Tibial nerve (tissue), 4 donors: ENCODE measurements at places on chromosomes 3 and 15. TPM values are rescaled to one million over a fixed set of nuclear protein-coding genes. Genes with fewer than 3 reads are reported as not detected.

GRCh38 chr3:50246517-50246954 is 10.5 kb downstream of the GNAI2 start:
- peak overlapping the region; percentile 73 for H3K27ac ChIP-seq
- DNase-seq, result no peak
- no peaks in the 10 kb centered on the region for H3K27me3 ChIP-seq
- peaks cover 96% of the 10 kb centered on the region for H3K4me1 ChIP-seq
- H3K36me3 ChIP-seq, result no peaks in the 10 kb centered on the region
- peak overlapping the region; percentile 27 for H3K4me3 ChIP-seq

DNA sequence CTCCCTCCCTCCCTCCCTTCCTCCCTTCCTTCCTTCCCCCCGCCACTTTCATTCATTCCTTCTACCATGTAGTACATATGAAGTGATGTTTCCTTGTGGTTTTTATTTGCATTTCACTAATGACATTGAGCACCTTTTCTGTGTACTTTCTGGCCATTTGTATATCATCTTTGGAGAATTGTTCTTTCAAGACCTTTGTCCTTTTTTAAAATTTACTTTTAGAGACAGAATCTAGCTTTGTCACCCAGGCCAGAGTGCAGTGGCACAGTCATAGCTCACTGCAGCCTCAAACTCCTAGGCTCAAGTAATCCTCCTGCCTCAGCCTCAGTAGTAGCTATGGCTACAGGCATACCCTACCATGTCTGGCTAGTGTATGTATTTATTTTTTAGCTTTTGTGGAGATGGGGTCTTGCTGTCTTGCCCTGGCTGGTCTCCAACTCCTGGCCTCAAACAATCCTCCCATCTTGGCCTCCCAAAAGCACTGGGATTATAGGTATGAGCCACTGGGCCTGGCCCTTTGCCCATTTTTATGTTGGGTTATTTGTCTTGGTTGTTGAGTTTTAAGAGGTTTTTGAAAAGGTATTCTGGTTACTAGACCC is 42.0 kb upstream of the CTDSPL2 start:
- H3K27me3 ChIP-seq, result no peaks in the 10 kb centered on the region
- H3K4me3 ChIP-seq, result no peak overlapping the region
- no peaks in the 10 kb centered on the region for H3K36me3 ChIP-seq
- H3K4me1 ChIP-seq, result no peaks in the 10 kb centered on the region
- no peak overlapping the region for H3K27ac ChIP-seq
- DNase-seq, result no peak

GRCh38 chr15:94083467-94084052 is 147.8 kb upstream of the MCTP2 start:
- no peaks in the 10 kb centered on the region for H3K36me3 ChIP-seq
- H3K4me3 ChIP-seq, result no peak overlapping the region
- no peaks in the 10 kb centered on the region for H3K27me3 ChIP-seq
- no peak for DNase-seq
- H3K4me1 ChIP-seq, result no peaks in the 10 kb centered on the region

DNA sequence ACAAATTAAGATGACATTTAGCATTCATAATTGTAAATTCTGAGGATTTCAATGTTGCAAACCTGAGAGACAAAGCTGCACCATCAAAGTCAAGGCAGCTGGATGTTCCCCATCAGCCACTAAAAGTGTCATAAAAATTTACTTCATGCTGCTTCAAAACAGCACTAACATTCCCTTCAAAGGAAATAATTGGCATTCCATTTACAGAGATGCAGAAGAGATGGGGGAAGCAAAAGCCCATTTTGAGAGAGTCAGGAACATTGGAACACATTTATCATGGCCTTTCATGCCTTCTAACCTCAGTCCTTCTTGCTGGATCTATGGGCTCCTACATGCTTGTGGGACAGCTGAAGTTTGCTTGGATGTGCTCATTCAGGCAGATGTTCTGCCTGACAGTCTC is 6.4 kb upstream of the TMEM158 start:
- no peak overlapping the region for H3K27ac ChIP-seq
- no peaks in the 10 kb centered on the region for H3K36me3 ChIP-seq
- H3K4me1 ChIP-seq, result no peaks in the 10 kb centered on the region
- no peak for DNase-seq
- no peaks in the 10 kb centered on the region for H3K27me3 ChIP-seq
- no peak overlapping the region for H3K4me3 ChIP-seq

- H3K27ac ChIP-seq, result no peak overlapping the region
- H3K4me1 ChIP-seq, result no peaks in the 10 kb centered on the region
- DNase-seq, result no peak
Observed at GRCh38 chr3:44264146-44264545, 22.5 kb downstream of the TOPAZ1 start.

The LRTM1 gene
- not detected for total RNA-seq

The THPO gene
- 0.20 TPM for total RNA-seq
